Mesendoderm (in vitro differentiated cells): ENCODE measurements at places on chromosomes 13 and 19.

GRCh38 chr19:1837625-1838105, 10.6 kb downstream of the REXO1 start:
- DNase-seq = peak; percentile 58

- no peak for DNase-seq
These were observed 33.1 kb downstream of the BICRA start for GRCh38 chr19:47641891-47642485.

DNA sequence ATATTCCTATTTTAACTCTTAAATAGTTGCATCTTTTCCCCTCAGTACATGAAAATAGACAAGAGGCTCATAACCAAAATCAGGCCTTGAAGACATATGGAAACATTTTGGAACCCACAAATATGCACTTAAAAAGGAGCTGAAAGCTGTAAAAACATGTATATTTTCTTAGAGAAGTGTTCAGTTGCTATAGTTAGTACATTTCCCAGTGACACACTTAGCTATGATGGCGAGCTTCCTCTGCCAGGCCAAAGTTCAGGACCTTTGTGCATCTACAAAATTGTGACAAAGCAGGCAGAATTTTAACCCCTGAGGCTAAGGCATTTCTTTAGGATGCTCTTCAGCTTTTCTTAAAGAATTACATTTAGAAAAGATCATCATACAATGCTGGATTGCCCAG, 54.5 kb downstream of the RCBTB2 start:
- DNase-seq = no peak

DNA sequence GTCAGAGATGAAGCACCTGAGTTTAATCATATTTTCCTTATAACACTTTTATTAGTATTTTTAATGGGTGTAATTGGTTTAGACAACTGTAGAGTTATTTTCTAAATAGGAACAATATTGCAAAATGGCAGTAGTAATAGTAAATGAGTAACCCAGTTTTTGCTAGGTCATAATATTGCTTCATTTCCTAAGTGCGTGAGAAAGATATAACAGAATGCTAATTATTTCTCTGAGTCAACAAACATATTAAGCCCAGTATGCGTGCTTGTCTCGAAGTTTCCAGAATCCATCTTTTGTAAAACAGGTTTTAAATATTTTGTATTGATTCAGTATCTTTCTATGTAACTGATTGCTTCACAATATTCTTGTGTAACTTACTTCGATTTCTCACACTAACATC, 315.3 kb downstream of the MYO16 start:
- DNase-seq = no peak

- peak; percentile 99 for DNase-seq
These were observed 19.9 kb downstream of the ZSWIM9 start for GRCh38 chr19:48190288-48190884.

- DNase-seq = peak; percentile 74
These were observed 2.1 kb upstream of the DPY19L3 start for GRCh38 chr19:32403291-32403995.

- DNase-seq = peak; percentile 94
These were observed 870 bp downstream of the ZNF44 start for GRCh38 chr19:12293777-12294248.

- no peak for DNase-seq
These were observed 240.9 kb downstream of the LIG4 start for GRCh38 chr13:107974409-107974808.

DNA sequence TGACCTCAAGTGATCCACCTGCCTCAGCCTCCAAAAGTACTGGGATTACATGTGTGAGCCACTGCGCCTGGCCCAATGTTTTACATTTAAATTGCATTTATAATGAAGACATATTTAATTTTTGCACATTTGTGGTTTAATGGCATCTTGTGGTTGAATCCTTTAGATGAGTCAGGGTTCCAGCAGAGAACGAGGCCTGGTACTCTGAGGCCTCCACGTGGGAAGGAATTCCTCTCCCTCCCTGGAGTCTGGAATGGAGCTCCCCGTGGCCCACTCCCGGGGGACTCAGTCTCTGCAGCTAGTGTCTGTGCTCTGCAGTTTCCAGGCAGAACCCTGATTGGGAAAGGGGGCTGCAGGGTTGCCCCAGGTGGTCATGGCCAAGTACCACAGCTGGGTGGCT, 24.2 kb downstream of the ZFR2 start:
- no peak for DNase-seq

GRCh38 chr19:35738021-35738886, 4.0 kb downstream of the IGFLR1 start:
- no peak for DNase-seq

DNA sequence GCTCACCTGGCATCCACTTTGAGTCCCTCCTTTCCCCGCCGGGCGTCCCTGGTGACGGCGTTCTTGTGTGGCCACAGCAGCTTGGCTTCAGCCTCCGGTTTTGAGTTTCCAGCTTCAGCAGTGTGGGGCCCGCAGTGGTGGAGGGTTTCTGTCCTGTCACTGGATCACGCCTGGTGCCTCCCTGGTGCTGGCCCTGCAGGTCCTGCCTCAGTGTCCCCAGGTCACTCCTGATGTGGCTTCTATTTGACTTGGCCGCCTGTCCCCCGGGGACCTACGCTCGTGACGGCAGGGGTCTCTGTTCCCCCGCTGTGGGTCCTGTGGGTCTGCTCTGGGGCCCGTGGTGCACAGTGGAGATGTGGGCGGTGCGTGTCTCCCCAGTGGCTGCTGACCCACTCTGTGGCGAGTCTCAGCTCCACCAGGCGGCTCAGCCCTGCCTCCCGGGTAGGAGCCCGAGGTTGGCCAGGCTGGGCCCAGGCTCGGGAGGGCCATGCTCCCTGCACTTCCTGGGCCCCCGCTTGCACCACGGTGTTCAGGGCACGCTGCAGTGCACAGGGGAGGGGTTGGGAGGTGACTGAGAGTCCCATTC, 1.9 kb downstream of the ATP4B start:
- no peak for DNase-seq

DNA sequence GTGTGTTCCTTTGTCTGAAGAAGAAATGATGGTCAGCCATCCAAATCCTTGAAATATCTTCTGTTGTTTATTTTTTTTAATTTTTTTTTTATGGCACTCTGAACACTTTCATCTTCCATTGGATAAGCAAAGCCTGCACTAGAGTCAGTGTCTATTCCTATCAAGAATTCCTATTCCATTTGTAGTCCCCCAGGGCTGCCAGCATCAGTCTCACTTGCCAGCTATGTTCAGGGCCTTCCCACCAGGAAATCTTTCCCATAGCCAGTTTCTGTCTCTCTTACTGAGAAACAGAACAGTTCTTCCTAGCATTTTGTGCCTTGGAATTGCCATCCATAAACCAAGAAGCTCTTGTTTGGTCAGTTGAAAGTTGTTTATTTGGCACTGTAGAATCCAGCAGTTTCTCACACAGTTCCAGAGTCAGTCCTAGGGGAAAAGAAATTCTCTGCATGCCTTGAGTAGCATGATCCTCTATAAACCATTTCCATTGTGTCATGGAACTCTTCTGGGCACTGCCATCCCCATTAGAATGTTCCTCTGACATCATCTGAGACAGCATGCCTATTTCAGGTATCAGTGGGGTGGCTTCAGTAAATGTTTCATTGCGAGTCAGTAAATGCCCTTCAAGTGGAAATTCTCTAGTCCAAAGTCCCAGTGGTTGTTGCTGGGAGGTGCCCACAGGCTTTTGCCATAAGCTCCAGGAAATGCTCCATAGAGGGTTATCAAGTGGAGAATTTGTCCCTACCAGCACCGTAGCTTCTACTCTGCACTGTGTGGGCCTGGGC, 18.7 kb upstream of the SPRYD7 start:
- no peak for DNase-seq

DNA sequence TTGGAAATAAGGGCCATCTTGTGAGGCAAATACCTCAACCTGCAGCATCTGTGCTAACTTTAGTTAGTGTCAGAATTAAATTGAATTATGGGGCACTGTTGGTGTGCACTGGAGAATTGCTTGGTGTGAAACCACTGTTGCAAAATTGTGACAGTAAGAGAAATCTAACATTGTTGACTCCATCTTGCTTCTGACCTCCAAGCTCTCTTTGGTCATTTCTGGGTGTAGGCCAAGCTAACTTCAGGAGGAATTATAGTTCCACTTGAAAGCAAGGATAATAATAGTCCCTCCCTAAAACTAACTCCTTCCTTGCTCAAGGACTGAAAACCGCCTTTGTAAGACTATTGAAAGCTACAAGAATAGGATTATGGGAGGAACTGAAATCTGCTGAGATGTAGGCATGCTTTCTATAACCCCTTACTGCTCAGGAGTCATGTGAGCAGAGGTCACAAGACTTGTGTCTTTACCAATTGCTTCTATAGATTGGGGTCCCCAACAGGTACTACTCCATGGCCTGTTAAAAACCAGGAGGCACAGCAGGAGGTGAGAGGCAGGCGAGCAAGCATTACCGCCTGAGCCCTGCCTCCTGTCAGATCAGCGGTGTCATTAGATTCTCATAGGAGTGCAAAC, 24.9 kb upstream of the GAS6 start:
- DNase-seq = no peak

- DNase-seq = peak; percentile 43
These were observed 7.7 kb upstream of the CRTC1 start for GRCh38 chr19:18675779-18676178.

DNA sequence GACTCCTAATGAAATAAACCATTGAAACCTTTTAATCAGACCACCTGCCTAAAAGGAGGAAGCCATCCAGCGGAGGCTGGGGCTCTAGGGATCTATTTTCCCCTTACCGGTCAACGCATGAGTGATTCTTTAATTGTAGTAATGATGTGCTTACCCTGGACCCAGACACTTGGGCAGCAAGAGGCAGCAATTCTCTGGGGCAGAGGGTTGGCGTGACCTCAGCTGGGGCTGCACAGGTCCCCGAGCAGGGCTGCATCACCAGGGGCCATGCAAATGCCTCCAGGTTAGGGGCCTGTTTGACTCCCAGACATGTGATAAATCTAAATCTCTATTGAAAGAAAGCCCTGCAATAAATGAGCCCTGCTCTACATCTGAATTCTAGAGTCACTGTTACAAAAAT, 194.2 kb upstream of the TSHZ3 start:
- DNase-seq = no peak

- peak; percentile 91 for DNase-seq
These were observed at the start of gene PTPRS for GRCh38 chr19:5340637-5341447. PTPRS (minus strand) TSS chr19:5340812; CDS start chr19:5286140, 54,672 bp downstream.

GRCh38 chr19:4717191-4717965, 6.3 kb downstream of the DPP9 start:
- no peak for DNase-seq

DNA sequence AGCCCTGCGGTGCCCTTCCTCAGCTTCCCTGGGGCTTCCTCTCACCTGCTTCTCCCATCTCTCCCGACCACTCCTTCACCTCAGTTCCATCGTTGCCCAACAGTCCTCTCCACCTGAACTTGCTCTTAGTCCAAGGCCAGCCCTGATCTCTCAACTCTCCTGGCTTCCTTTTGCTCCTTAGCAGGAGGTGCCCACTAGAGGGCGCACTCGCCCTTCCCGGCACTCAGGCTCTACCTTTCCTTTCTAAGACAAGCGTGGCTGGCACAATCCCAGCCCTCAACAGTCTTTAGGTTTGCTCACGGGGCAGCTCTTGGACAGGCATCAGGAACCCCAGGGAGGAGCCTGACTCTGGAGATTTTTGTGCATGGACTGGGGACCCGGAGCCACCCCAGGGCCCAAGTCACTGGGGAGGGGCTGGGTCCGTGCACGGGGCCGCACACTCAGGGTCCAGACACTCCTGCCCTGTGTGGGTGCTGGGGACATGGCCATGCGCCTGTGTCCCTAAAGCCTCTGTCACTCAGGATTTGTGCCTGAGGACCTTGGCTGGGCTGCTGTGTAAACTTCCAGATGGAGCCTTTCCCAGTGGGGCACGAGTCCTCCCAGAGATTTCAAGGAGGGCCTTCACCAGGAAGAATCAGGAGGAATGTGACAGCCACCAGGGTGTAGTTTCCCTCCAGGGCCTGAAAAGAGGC, 12.1 kb upstream of the CEACAM8 start:
- peak; percentile 46 for DNase-seq

DNA sequence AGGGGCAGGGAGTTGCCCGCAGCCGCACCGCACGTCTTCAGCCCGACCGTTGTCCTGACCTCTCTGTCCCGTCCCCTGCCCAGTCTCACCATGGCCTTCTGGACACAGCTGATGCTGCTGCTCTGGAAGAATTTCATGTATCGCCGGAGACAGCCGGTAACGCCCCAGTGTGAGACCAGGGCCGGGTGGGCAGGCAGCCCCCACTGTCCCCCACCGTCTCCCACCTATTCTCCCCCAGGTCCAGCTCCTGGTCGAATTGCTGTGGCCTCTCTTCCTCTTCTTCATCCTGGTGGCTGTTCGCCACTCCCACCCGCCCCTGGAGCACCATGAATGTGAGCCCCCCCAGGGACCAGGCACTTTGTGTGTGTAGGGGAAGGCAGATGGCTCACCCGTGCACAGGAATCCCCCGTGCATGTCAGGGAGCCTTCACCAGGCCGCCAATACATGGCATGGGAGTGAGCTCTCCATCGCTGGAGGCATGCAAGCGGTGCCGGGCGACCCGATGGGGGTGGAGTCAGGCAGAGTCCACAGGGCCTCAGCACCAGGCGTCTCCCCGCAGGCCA, 1.4 kb downstream of the ABCA7 start:
- no peak for DNase-seq

GRCh38 chr13:85640727-85641126, 158.5 kb downstream of the SLITRK6 start:
- no peak for DNase-seq

- no peak for DNase-seq
These were observed 208.8 kb upstream of the SOX21 start for GRCh38 chr13:94921181-94921580.

GRCh38 chr19:14804765-14805164, 26.4 kb upstream of the ADGRE2 start:
- DNase-seq = no peak

- DNase-seq = no peak
These were observed 120.5 kb downstream of the SLC7A1 start for GRCh38 chr13:29474991-29475390.

DNA sequence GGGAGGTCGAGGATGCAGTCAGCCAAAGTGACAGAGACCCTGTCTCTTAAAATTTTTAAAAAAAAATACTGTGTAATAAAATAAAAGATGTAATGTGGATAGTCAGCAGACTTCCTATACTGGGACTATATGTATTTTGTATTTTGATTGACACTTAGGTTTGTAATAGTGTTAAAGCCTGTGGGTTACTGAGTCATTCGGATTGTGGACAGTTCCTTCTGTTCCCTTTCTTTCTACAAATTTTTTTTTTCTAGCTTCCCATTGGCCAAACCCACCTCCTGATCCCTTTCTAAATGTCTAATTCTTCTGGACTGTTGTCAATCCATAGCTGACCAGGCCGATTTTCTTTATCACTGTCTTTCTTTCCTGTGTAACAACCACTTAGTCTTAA, 108.0 kb downstream of the DNAJC3 start:
- no peak for DNase-seq

GRCh38 chr19:50512999-50513745, 541 bp downstream of the ASPDH start:
- no peak for DNase-seq

GRCh38 chr13:111620586-111620985, 300.1 kb downstream of the TEX29 start:
- DNase-seq = no peak

GRCh38 chr13:79604752-79605151, 123.8 kb downstream of the NDFIP2 start:
- DNase-seq = peak; percentile 2

DNA sequence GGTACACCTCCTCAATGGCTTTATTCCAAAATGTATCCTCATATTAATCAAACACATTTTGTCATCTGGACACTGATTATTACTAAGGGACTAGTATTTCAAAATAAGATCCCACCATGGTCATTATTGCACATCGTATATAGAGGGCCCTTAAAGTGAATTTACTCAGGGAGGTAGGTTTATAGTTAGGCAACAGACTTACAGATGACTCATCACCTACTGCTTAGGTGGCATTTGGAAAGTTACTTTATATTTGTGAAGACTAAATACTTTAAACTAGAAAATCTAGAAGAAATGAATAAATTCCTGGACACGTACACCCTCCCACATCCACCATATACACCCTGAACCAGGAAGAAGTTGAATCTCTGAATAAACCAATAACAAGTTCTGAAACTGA, 353.0 kb downstream of the KCTD12 start:
- no peak for DNase-seq
